ENCODE measurements at places on chromosomes 7 and 10.

GRCh38 chr10:47027108-47027783 lies 116.0 kb downstream of the PTPN20 start:
- DNase-seq = no peak

DNA sequence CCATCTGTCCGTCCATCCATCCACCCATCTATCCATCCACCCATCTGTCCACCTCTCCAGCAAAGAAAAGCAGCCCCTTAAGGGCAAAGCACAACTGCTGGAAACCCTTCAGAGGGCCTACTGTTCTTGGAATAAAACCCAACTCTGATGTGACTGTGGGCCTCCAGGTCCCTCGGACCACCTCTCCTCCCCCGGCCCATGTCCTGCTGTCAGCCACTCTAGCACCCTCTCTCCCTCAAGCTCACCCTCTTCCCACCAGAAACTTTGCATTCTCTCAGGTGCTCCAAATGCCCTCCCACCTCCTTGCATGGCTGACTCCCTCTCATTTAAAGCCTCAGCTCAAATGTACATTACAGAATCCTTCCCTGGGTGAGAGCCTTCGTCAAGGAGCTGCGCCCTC lies 110.3 kb downstream of the ARHGAP22 start:
- no peak for DNase-seq

DNA sequence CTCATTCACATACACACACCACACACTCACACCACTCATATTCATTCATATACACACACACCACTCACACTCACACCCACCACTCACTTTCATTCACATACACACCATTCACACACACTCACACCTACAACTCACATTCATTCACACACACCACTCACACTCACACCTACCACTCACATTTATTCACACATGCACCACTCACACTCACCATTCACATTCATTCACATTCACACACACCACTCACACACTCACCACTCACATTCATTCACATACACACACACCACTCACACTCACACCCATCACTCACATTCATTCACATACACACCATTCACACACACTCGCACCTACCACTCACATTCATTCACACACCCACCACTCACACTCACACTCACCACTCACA lies 25.4 kb upstream of the C10orf120 start:
- no peak for DNase-seq

DNA sequence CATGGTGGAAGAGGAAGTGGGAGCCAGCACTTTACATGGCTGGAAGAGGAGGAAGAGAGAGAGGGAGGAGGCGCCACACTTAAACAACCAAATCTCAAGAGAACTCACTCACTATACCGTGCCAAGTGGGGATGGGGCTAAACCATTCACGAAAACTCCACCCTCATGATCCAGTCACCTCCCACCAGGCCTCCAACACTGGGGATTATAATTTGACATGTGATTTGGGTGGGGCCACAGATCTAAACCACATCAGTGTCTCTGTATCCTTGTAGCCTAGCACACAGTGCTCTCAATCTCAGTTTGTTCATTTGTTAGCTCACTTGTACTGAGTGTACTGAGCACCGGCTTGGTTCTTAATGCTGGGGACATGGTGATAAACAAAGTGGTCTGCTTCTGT lies 228.3 kb downstream of the BUB3 start:
- no peak for DNase-seq

- no peak for DNase-seq
These were observed 79.7 kb downstream of the GNAT3 start for GRCh38 chr7:80432166-80432565.

DNA sequence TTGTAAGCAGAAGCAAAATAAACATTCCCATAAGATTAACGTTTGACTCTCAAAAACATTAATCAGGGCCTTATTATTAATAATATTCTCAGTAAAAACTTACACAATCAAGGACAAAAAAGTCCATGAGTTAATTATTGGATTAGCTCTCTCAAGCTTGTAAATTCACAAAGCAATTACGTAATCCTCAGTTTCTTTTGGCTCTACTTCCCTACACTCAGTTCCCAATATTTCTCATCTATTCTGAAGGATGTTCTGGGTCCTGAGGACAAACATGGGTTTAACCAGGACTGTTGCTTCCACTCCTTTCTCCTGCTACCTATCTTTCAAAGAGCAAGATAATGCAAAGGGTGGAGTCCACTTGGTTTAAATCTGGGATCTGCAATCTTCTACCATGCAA lies 15.1 kb downstream of the FBXL13 start:
- no peak for DNase-seq

- no peak for DNase-seq
These were observed 64.6 kb downstream of the FAM185A start for GRCh38 chr7:102813191-102814024.

GRCh38 chr7:142440219-142440905 lies 182.5 kb upstream of the PRSS58 start:
- no peak for DNase-seq

GRCh38 chr7:30173058-30173897 lies 38.5 kb downstream of the MTURN start:
- DNase-seq = no peak

GRCh38 chr10:8283986-8284385 lies 229.5 kb downstream of the GATA3 start:
- no peak for DNase-seq

GRCh38 chr7:80444811-80445210 lies 67.1 kb downstream of the GNAT3 start:
- DNase-seq = no peak

GRCh38 chr10:49615213-49615612 lies 1.4 kb downstream of the CHAT start:
- no peak for DNase-seq

- no peak for DNase-seq
These were observed 1.3 kb downstream of the MOSPD3 start for GRCh38 chr7:100613412-100614175.

DNA sequence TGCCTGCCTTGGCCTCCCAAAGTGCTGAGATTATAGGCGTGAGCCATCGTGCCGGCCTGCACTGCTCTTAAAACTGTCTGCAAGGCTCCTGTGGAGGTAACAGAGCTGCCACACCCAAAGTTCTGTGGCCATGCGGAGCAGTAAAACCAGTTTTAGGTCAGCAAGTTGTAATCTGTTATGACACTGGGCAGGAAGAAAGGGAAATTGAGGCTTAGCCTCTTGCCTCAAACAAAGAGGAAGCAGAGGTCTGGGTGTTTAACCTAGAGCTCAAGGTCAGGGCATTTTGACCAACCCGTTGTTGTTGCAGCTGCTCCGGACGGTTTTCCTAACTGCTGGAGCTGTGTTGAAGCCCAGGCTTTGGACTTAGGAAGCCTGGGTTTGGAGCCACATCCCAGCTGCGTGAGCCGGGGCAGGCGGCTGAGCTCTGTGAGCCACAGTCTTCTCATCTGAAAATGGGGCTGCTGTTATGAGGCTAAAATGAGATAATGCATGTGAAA lies 7.4 kb upstream of the RRP12 start:
- DNase-seq = no peak

GRCh38 chr10:18542832-18543231 lies 108.6 kb downstream of the NSUN6 start:
- DNase-seq = no peak

DNA sequence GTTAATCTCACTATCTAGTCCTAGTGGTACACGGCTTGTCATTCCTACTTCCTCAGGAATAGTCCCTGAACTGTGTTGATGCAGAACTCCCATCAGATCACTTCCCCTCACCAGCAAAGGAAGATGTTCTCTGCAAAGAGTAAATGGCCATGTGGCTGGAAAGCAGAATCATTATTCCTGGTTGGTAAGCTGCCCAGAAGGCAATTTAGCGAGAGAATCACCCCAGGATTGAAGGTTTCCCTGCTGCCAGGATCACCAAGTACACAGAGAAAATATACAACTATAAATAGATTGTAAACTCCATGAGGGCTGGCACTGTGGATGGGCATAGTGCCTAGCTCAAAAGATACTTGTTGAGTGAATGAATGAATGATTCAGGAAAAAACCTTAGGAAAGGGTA lies 115.0 kb downstream of the GFRA1 start:
- DNase-seq = no peak

DNA sequence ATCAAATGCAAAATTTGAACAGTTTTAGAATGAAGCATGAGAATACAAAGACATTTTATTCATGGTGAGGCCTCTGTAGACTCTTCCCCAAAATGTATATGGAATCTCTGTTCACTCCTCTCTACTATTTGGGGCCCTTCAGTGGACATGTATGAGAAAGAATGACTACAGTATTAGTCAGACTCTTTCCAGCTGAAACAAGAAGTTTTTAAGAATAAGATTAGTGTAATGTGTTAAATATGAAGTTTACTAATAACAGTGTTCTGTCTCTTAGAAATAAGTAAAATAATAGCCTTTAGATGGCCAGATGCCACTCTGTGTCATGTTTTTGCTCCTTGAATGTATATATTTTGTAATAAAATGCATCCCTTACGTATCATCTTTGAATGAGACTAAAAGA lies 585.6 kb downstream of the SUGCT start:
- no peak for DNase-seq

Measured in stimulated activated CD8-positive, alpha-beta memory T cell treated with anti-CD3 and anti-CD28 coated beads, Interleukin-4, amount 100 ng/mL, for 1 hour (primary cell).